Left lobe of liver (tissue), 2 donors: ENCODE measurements at places on chromosomes 1 and 21. TPM values are rescaled to one million over a fixed set of nuclear protein-coding genes. Genes with fewer than 3 reads are reported as not detected.

Gene OR2L5
- total RNA-seq: not detected

Gene CITED4
- total RNA-seq: 29.9 TPM

Gene FCRL6
- 0.23 TPM for total RNA-seq

Gene SH2D1B
- 0.10 TPM for total RNA-seq

Gene TMPRSS15
- total RNA-seq: not detected

Gene DIP2A
- total RNA-seq: 15.2 TPM

Gene ZFP69B
- 0.55 TPM for total RNA-seq

Gene CDK18
- 8.8 TPM for total RNA-seq

Gene LCE1E
- total RNA-seq: not detected

Gene SLAMF9
- 0.83 TPM for total RNA-seq

Gene SLC39A1
- total RNA-seq: 38.8 TPM

Gene CHODL
- total RNA-seq: not detected

Gene BCL2L15
- total RNA-seq: 0.13 TPM

Gene OLFML2B
- 0.48 TPM for total RNA-seq

Gene FBXO28
- total RNA-seq: 13.7 TPM

Gene PRR9
- not detected for total RNA-seq

Gene TMCC2
- 0.33 TPM for total RNA-seq
